Ascending aorta (tissue), 2 donors: ENCODE measurements at places on chromosomes 16 and 17. TPM values are rescaled to one million over a fixed set of nuclear protein-coding genes. Genes with fewer than 3 reads are reported as not detected.

MMP2 gene
- total RNA-seq = 325 TPM

ZFPM1 gene
- 5.5 TPM for total RNA-seq

SLC43A2 gene
- 27.6 TPM for total RNA-seq

ANKRD40CL gene
- total RNA-seq = not detected

COL1A1 gene
- 547 TPM for total RNA-seq
